Stimulated activated CD8-positive, alpha-beta memory T cell treated with anti-CD3 and anti-CD28 coated beads, Interleukin-2, amount 100 ng/mL, for 48 hours (primary cell): ENCODE measurements at places on chromosomes 2 and 18.

DNA sequence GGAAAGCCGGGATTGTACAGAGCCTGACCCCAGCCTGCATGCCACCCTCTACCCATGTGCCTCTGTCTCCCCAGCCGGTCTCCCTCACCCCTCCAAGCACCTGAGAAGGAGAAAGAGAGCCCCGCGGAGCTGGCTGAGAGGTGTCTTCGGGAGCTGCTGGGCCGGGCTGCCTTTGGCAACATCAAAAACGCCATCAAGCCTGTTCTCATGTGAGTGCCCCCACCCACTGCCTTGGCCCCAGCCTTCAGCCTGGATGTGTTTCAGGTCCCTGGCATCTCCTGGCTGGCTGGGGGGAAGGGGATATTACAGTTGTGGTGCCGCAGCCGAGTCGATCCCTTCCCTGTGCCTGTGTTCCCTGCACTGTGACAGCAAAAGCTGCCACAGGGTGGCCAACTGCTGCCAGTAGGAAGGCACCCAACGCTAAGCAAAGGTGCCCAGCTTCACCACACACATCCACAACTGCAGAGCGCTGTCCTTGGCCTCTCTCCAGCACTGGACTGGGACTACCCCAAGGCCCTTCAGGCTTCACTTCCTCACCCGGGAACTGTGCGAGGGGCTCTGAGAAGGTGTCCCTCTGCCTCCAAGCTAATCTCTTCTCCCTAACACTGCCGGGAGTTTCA, 38.4 kb downstream of the POMC start:
- no peak for DNase-seq

- DNase-seq = no peak
Observed at GRCh38 chr2:205197468-205198139, 484.7 kb upstream of the NRP2 start.

- DNase-seq = no peak
Observed at GRCh38 chr18:74806073-74806472, 208.4 kb downstream of the ZNF407 start.

GRCh38 chr2:136693966-136694365, 71.4 kb upstream of the THSD7B start:
- no peak for DNase-seq

GRCh38 chr2:217270485-217271121, 410.7 kb upstream of the TNP1 start:
- no peak for DNase-seq

DNA sequence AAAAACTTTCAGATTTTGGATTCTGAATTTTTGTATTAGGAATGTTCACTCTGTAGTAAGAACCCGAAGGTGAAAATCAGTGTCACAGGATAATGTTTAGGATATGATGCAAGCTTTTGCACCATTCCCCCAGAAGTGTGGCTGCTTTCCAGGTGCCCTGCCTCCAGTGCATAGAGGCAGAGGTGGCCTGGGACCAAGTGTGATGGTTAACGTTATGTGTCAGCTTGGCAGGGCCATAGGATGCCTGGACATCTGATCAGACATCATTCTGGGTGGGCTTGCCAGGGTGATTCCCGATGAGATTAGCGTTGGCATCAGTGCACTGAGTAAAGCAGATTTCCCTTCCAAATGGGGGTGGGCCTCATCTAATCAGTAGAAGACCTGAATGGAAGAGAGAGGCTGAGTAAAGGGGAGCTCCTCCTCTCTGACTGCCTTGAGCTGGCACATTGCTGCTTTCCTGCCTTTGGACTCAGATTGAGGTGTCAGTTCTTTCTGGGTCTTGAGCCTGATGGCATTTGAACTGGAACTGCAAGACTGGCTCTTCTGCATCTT, 177.4 kb upstream of the HS6ST1 start:
- no peak for DNase-seq

DNA sequence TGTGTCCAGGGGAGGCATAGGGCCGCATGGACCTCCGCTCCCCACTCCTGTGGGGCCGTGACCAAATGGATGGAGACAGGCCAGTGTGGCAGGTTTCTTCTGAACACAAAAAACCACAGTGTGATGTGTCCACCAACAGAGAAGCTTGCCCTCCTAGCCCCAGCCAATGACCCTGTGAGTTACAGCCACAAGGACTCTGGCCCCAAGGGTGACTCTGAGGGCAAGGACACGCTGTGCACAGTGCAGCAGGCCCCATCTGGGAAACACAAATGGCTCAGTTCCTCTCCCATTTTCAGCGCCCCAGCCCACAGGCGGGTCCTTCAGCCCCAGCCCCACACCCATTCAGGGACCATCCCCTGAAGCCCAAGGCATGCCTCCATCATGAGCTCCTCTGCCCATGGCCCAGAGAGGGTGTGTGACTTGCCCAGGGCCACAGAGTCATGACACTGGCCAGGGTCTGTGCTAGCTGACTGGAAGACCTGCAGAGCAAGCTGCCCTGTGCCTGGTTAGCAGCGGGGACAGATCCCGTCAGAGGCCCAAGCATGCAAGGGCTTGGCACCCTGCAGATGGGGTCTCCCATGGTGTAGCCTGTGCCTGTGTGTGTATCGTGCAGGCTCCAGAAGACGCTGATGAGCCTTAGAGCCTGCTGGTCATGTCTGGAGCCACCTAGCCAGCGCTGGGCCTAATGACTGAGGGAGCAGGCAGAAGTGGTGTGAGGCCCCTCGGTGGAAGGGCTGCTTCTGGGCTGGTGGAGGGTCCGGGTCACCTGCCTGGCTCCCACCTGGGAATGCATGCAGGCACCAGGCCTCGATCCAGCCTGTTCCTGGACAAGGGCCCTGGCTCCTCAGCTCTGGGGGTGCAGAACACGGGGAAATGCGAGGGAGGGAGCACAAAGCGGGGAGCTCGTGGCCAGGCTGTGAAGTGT, 47.7 kb downstream of the HS6ST1 start:
- DNase-seq = no peak

GRCh38 chr18:44325903-44326635, 354.6 kb upstream of the SETBP1 start:
- DNase-seq = no peak

- no peak for DNase-seq
Observed at GRCh38 chr2:130864830-130865800, 28.4 kb downstream of the ARHGEF4 start.

DNA sequence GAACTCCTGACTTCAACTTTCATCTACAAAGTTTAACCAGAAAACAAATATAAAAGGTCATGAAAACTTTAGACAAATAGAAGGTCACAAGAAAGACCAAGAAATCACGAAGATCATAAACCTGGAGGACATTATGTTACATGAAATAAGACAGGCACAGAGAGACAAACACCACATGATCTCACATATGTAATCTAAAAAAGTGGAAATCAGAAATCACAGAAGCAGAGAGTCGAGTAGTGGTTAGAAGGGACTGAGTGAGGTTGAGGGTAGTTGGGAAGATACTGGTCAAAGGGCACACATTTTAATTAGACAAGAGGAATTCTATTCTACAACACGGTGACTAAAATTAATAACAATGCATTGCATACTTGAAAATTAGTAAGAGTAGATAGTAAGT, 1.4 kb downstream of the GCFC2 start:
- no peak for DNase-seq

DNA sequence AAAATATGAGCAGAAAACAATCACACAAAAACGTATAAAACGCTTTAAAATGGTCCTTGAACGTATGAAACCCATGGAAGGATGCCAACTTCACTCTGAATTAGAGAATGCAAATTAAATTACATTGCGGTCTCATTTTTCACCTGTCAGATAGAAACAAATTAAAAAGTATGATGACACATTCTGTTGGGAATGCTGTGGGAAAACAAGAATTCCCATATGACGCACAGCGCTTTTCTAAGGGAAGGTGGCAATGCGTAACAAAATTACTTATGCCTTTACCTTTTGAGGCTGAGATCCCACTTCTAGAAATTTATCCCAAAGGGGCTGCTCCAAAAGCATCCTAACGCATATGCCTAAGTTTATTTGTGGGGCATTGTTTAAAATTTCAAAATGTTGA, 3.8 kb upstream of the RPS7 start:
- DNase-seq = no peak

DNA sequence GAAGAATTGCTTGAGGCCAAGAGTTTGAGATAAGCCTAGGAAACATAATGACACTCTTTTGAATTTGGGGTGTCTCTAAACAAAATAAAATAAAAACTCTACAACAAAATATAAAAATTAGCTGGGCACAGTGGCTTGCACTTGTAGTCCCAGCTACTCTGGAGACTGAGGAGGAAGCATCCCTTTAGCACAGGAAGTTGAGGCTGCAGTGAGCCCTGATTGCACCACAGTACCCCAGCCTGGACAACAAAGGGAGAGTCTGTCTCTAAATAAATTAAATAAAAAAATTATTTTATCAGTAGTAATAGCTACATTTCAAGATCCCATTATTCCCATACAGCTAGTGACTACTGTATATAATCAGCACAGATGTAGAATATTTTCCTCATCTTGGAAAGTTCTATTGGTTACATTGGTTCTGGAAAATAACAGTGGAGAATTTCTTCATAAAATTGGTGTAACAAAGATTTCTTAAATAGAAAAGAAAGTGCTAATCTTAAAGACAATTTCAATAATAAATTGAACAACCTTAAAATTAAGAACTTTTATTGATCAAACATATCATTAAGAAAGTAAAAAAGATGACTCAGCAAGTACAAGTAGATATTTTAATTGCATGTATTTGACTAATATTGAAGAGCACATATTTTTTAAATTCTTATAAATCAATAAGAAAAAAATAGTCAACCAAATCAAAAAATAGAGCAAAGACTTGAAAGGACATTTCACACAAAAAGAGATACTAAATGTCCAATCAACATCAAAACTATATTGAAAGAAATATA, 90.4 kb upstream of the KYNU start:
- DNase-seq = no peak

DNA sequence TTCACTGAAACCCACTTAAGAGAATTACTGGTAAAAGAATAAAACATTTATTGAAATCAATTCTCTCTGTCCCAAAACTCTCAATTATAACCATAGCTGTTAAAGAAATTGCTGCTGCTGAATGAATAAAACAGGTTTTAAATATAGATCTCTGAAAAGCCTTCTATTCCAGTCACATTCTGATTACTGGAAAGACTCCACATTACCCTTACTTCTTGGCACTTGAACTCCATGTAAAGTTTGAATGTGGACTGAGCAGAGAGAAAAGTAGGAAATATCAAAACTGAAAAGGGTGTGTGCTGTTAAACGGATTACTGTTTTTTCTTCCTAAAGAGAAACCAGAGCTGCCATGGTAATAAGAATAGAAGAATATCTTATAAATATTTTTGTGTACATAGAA, 655.3 kb upstream of the SETBP1 start:
- no peak for DNase-seq

DNA sequence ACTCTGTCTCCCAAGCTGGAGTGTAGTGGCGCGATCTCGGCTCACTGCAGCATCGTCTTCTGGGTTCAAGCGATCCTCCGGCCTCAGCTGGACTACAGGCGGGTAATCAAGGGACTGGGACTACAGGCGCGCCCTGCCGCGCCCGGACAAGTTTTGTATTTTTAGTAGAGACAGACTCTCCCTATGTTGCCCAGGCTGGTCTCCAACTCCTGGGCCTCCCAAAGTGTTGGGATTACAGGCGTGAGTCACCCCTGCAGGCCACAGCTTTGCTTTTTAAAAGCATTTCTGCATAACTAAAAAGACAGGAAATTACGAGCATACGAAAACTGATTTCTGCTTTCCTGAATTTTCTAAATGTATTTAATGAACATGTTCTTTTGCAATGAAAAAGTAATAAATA, 916 bp upstream of the OSBPL1A start:
- no peak for DNase-seq

- DNase-seq = no peak
Observed at GRCh38 chr2:151808258-151809072, 19.8 kb downstream of the ARL5A start.
